ENCODE measurements at places on chromosomes 12 and 14.

DNA sequence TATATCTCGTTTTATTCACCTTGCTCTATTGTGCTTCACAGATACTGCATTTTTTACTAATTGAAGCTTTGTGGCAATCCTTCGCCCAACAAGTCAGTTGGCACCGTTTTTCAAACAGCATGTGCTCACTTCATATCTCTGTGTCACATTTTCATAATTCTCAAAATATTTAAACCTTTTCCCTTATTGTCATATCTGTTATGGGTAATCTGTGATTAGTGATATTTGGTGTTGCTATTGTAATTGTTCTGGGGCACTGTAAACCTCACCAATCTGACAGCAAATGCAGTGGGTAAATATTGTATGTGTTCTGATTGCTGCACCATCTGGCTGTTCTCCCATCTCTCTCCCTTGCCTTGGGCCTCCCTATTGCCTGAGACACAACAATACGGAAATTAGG is 191.3 kb downstream of the BTG1 start:
- no peak overlapping the region for H3K4me3 ChIP-seq
- H3K27me3 ChIP-seq, result no peaks in the 10 kb centered on the region
- DNase-seq, result no peak
- H3K27ac ChIP-seq, result no peak overlapping the region
- no peaks in the 10 kb centered on the region for H3K36me3 ChIP-seq

DNA sequence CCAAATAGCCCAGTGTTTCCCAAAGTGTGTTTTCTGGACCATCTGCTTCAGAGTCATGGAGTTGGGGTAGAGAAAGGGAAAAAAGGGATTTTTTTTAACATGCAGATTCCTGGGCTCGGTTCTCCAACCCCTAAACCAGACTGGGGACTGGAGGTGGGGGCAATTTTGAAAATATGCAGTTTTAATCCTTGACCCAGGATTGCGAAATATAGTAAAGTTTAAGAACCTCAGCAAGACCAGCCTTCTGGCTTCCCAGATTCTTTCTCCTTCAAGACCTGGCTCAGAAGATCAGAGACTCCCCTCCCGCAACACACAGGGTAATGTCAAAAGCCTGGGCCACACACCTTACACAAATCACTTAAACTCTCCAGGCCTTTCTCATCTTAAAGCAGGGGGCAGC is 150.1 kb downstream of the PAH start:
- no peaks in the 10 kb centered on the region for H3K36me3 ChIP-seq
- no peak for DNase-seq

DNA sequence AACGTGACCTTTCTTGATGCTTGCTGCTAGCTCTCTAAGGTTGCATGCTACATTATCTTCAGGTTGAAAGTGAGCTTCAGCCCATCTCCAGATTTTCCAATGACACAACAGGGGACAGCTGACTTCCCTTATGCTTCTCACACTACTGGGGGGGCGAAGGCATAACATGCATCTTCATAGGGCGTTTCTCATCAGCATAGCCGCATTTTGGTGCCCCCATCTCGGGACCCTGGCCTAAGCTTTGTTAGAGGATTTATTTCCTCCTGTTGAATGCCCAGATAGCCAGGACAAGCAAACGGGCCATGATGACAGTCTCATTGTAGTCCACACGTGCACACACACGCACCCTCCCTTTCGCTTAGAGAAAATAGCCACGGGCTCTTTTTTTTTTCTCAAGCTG is 30.7 kb downstream of the SSPN start:
- H3K4me1 ChIP-seq, result no peaks in the 10 kb centered on the region
- H3K4me3 ChIP-seq, result no peak overlapping the region
- H3K36me3 ChIP-seq, result no peaks in the 10 kb centered on the region
- no peak for DNase-seq
- peaks cover 52% of the 10 kb centered on the region for H3K27me3 ChIP-seq

DNA sequence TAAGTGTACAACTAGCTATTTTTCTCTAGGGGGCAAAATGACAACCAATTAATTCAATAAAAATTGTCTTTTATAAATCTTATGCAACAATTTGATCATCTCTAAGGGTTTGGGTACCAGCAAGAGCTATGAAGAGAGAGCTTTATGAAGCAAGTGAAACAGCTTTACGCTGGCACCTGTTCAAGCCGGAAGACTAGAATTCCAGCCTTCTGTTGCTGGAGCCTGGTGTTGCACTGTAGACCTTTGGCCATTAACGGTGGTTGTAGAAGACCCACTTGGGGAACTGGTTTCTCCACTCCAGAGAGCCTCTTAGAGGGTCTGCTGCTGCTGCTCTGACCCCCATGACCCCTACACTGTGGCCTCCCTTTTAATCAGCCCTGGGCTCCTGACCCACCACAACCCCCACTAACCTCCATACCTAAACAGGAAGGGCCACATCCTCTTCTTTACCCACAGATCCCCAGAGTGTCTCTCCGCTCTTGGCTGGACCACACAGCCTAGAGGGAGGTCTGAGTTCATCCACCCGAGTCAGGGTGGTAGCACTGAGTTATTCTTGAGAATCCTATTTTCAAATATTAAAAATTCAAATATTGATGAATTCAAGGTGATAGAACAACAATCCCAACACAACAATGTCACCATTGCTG is 54.6 kb upstream of the STON2 start:
- no peaks in the 10 kb centered on the region for H3K36me3 ChIP-seq
- no peak overlapping the region for H3K4me3 ChIP-seq
- peaks cover 15% of the 10 kb centered on the region for H3K27me3 ChIP-seq
- no peak overlapping the region for H3K27ac ChIP-seq
- DNase-seq, result no peak
- peaks cover 2% of the 10 kb centered on the region for H3K4me1 ChIP-seq

DNA sequence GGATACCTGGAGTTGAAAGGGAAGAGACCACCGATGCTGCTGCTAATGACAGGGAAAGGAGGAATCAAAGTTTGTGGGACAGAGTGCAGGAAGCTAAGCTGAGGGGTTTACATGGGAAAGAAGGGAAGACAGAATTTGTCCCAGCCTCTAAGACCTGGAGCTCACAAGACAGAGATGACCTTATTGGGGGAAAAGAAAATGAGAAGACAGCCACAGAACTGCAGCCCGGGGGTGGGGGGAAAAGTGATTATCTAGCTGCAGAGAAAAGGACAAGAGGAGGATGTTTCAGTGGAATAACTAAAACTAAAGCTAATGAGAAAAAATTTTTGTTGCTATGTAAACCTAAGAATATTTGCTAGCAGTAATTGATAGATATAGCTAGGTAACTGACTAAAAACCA is 30.7 kb downstream of the NDUFA12 start:
- no peak for DNase-seq
- peaks cover 9% of the 10 kb centered on the region for H3K36me3 ChIP-seq
- H3K27me3 ChIP-seq, result no peaks in the 10 kb centered on the region
- H3K4me3 ChIP-seq, result no peak overlapping the region
- no peak overlapping the region for H3K27ac ChIP-seq

- H3K27ac ChIP-seq, result no peak overlapping the region
- DNase-seq, result no peak
- no peaks in the 10 kb centered on the region for H3K4me1 ChIP-seq
- H3K27me3 ChIP-seq, result no peaks in the 10 kb centered on the region
These were observed 27.0 kb downstream of the MAP3K9 start for GRCh38 chr14:70782361-70782760.

GRCh38 chr12:101027200-101027599 is 182.8 kb downstream of the SLC5A8 start:
- no peaks in the 10 kb centered on the region for H3K36me3 ChIP-seq
- DNase-seq, result no peak
- no peak overlapping the region for H3K27ac ChIP-seq
- no peaks in the 10 kb centered on the region for H3K27me3 ChIP-seq
- H3K4me3 ChIP-seq, result no peak overlapping the region
- H3K4me1 ChIP-seq, result no peaks in the 10 kb centered on the region

- H3K27ac ChIP-seq, result no peak overlapping the region
- H3K4me1 ChIP-seq, result peaks cover 24% of the 10 kb centered on the region
- no peaks in the 10 kb centered on the region for H3K27me3 ChIP-seq
- H3K4me3 ChIP-seq, result no peak overlapping the region
These were observed 109.7 kb downstream of the SLC25A47 start for GRCh38 chr14:100432652-100433427.

DNA sequence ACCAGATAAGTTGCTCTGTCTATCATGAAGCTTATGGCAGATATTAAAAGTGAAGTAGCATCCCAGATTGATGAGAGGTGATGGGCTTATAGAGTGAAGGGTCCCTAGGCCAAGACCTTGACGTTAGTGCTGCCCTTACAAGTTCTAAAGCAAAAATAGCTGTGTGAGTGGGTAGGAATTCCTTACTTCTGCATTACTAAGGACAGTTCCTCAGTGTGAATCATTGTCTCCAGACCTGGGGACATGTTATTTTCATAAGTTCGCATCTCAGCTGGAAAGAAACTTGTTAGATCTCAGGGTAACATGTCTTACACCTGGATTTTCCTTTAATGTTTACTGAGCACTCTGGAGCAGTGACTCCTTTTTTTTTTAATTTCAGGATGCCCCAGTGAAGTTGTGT is 28.7 kb downstream of the MAPKAPK5 start:
- DNase-seq, result no peak
- no peak overlapping the region for H3K27ac ChIP-seq
- H3K27me3 ChIP-seq, result no peaks in the 10 kb centered on the region
- H3K4me3 ChIP-seq, result no peak overlapping the region
- H3K36me3 ChIP-seq, result peaks cover 66% of the 10 kb centered on the region

DNA sequence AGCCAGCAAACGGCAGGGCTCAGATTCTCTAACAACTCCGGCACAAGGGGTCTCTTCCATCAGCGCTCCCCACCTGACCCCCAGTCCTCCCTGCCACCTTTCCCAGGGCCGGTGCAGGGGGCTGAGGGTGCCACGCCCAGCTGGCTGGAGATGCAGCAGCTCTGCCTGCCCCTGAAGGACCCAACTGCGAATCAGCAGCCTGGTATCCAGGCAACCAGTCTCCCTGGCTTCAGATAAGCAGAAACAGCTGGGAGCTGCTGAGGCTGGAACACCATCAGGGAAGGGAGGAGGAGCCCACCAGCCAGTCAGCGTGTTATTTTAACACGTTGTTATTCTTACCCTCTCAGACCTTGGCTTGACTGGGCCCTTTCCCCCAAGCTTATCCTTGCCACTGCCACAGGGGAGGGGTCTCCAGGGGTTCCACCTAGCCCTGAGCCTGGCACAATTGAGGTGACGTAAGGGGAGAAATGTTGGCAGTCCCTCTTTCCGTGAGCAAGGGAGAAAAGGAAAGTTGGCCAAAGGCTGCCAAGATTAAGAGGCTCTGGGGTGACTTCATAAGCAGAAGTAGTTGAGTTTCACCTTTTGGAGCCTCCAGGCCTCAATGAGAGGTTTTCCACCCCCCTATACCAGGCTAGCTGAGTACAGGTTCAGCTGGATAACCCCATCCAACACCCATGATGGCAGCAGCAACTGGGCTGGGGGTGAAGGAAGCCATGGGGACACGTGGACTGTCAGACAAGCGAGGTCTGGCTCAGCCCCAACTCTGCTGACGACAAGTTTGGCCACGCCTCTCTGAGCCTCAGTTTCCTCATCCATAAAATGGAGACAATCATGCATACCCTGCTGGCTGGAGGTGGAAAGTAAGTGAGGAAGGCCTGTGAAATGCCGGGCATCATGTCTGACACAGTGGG is 91.1 kb downstream of the IRF2BPL start:
- H3K4me3 ChIP-seq, result no peak overlapping the region
- no peak for DNase-seq
- peaks cover 6% of the 10 kb centered on the region for H3K4me1 ChIP-seq
- no peak overlapping the region for H3K27ac ChIP-seq

GRCh38 chr12:98895086-98895651 is 250.1 kb downstream of the APAF1 start:
- no peak overlapping the region for H3K4me3 ChIP-seq
- no peak overlapping the region for H3K27ac ChIP-seq
- H3K4me1 ChIP-seq, result no peaks in the 10 kb centered on the region
- no peak for DNase-seq
- H3K36me3 ChIP-seq, result no peaks in the 10 kb centered on the region
- peaks cover 44% of the 10 kb centered on the region for H3K27me3 ChIP-seq

- no peak overlapping the region for H3K4me3 ChIP-seq
- no peaks in the 10 kb centered on the region for H3K27me3 ChIP-seq
- H3K36me3 ChIP-seq, result peaks cover 6% of the 10 kb centered on the region
- H3K27ac ChIP-seq, result no peak overlapping the region
- no peak for DNase-seq
- H3K4me1 ChIP-seq, result peaks cover 23% of the 10 kb centered on the region
These were observed 28.8 kb downstream of the HECTD4 start for GRCh38 chr12:112353393-112353792.

- H3K27me3 ChIP-seq, result no peaks in the 10 kb centered on the region
- no peaks in the 10 kb centered on the region for H3K4me1 ChIP-seq
- H3K4me3 ChIP-seq, result no peak overlapping the region
- H3K36me3 ChIP-seq, result no peaks in the 10 kb centered on the region
These were observed 51.4 kb upstream of the TMTC2 start for GRCh38 chr12:82635263-82635662.

- no peaks in the 10 kb centered on the region for H3K36me3 ChIP-seq
- H3K4me1 ChIP-seq, result no peaks in the 10 kb centered on the region
- H3K27ac ChIP-seq, result no peak overlapping the region
- DNase-seq, result no peak
- no peak overlapping the region for H3K4me3 ChIP-seq
These were observed 88.1 kb upstream of the WSCD2 start for GRCh38 chr12:108040947-108041346.

DNA sequence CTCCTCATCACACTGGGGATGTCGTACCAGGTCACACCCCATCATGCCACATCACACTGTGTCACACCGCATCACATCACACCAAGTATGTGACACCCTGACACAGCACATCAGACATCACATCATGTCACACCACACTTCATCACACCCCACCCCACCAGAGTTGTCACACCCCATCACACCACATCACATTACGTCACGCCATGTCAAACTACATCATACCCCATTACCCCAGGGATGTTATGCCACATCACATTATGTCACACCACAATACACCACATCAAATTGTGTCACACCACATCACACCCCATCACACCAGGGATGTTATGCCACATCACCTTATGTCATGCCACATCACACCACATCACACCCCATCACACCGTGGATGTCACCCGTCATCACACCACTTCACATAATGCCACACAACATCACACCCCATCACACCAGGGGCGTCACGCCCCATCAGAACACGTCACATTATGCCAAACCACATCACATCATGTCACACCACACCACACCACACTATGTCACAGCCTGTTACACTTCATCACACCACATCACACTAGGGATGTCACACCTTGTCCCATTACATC is 133.6 kb downstream of the TMEM121 start:
- DNase-seq, result no peak
- H3K27ac ChIP-seq, result no peak overlapping the region
- no peaks in the 10 kb centered on the region for H3K36me3 ChIP-seq
- H3K4me3 ChIP-seq, result no peak overlapping the region

- no peak overlapping the region for H3K27ac ChIP-seq
- H3K36me3 ChIP-seq, result no peaks in the 10 kb centered on the region
- no peak overlapping the region for H3K4me3 ChIP-seq
- H3K4me1 ChIP-seq, result peaks cover 13% of the 10 kb centered on the region
These were observed 842 bp upstream of the CISTR start for GRCh38 chr12:53752621-53753020.

Measured in effector memory CD8-positive, alpha-beta T cell (primary cell).